ENCODE measurements at places on chromosomes 4 and X. TPM values are rescaled to one million over a fixed set of nuclear protein-coding genes. Genes with fewer than 3 reads are reported as not detected.

LAMTOR3 gene
- polyA plus RNA-seq: 83.4 TPM

FAM241A gene
- 1.1 TPM for polyA plus RNA-seq

MXRA5 gene
- polyA plus RNA-seq: 6.4 TPM

CPZ gene
- polyA plus RNA-seq: 21.5 TPM

RBMXL3 gene
- polyA plus RNA-seq: not detected

KLHL34 gene
- 0.08 TPM for polyA plus RNA-seq

DIPK2B gene
- polyA plus RNA-seq: 8.1 TPM

GRIA2 gene
- polyA plus RNA-seq: 1.3 TPM

SLC6A14 gene
- polyA plus RNA-seq: 0.07 TPM

TCEAL5 gene
- 16.2 TPM for polyA plus RNA-seq

C4orf51 gene
- polyA plus RNA-seq: not detected

TBC1D9 gene
- polyA plus RNA-seq: 62.6 TPM

POLN gene
- 3.7 TPM for polyA plus RNA-seq

IL21 gene
- polyA plus RNA-seq: not detected

ODAPH gene
- 0.13 TPM for polyA plus RNA-seq

MAMLD1 gene
- 7.5 TPM for polyA plus RNA-seq

SHROOM4 gene
- polyA plus RNA-seq: 21.8 TPM

SMIM10 gene
- polyA plus RNA-seq: 9.4 TPM

ETNPPL gene
- 0.18 TPM for polyA plus RNA-seq

HGFAC gene
- polyA plus RNA-seq: 2.1 TPM

GIMD1 gene
- not detected for polyA plus RNA-seq

STOX2 gene
- 13.2 TPM for polyA plus RNA-seq

RPL34 gene
- 2,120 TPM for polyA plus RNA-seq

CAMK2D gene
- 80.6 TPM for polyA plus RNA-seq

CSN1S1 gene
- polyA plus RNA-seq: not detected

KCTD8 gene
- 4.1 TPM for polyA plus RNA-seq

DRP2 gene
- 2.3 TPM for polyA plus RNA-seq

INTU gene
- 20.8 TPM for polyA plus RNA-seq

SSX1 gene
- not detected for polyA plus RNA-seq

AADAT gene
- 31.5 TPM for polyA plus RNA-seq

CLGN gene
- 4.1 TPM for polyA plus RNA-seq

FATE1 gene
- polyA plus RNA-seq: not detected

NXF2 gene
- 0.45 TPM for polyA plus RNA-seq

JCHAIN gene
- 0.31 TPM for polyA plus RNA-seq

MAGEA12 gene
- polyA plus RNA-seq: not detected

RRH gene
- polyA plus RNA-seq: 0.51 TPM

FREM3 gene
- polyA plus RNA-seq: 0.19 TPM

NR0B1 gene
- 0.47 TPM for polyA plus RNA-seq

PARM1 gene
- polyA plus RNA-seq: 67.7 TPM

All from renal pelvis (tissue), 12 donors.